CD4-positive, alpha-beta memory T cell (primary cell): ENCODE measurements at places on chromosomes 1 and 21. TPM values are rescaled to one million over a fixed set of nuclear protein-coding genes. Genes with fewer than 3 reads are reported as not detected.

- H3K27me3 ChIP-seq: no peaks in the 10 kb centered on the region
- no peaks in the 10 kb centered on the region for H3K36me3 ChIP-seq
- H3K4me1 ChIP-seq: no peaks in the 10 kb centered on the region
- no peak overlapping the region for H3K27ac ChIP-seq
Observed at GRCh38 chr1:243343970-243344937, 88.4 kb downstream of the SDCCAG8 start.

DNA sequence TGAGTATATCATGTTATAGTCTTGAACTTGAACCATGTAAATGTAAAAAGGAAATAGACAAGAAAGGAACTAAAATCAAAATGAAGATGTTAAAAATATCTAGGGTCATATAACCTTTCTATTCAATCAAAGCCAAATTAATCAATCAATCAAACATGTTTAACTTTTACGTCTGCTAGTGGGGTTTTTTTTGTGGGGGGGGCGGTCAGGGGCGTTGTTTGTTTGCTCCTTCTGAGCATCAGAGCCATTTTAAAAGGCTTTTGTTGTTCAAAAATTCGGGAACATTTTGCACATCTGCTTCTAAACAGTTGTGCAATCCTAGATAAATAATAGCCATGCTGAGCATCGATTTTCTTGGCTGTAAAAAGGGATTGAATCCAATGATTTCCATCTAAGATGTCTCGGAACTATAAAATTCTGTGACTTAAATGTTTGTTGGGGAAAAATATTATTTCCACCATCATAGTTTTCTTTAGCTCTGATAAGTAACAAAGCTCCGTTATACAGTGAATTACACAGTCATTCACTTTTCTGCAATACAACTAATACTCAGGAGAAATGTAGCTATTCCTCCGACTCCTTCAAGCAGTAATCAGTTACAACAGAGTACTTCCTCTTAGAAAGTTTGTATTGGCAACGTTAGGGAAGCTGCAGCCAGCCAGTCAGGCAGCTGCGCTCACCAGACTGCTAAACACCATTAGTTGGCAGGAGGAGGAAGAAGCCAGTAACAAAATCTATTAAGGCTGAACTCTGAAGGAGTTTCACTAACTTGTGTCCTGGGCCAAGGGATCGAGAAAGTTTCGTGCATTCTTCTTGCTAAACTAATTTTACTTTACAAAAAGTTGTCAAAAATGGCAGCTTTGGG lies 2.2 kb downstream of the SPATA6 start:
- no peak overlapping the region for H3K27ac ChIP-seq
- no peaks in the 10 kb centered on the region for H3K27me3 ChIP-seq
- no peak overlapping the region for H3K4me3 ChIP-seq

DNA sequence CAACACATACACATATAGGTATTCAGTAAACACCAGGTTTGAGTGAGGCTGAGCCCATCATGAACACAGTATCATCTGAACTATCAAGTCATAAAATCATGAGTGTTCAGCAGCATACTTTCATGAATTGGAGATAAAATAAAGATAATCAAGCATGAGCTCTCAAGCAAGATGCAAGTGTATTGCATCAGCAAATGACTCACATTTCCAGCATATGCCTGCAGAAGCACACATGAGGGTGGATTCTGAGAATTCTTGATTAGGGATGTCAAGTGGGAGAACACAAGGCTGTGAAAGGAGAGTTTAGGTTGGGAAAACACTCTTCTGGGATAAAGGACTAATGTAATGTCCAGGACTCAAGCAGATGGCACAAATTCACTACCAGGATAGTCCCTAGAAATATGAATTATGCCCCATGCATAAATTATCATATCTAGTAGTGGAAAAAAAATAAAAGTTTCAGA lies 299.2 kb downstream of the SRGAP2C start:
- no peak overlapping the region for H3K4me3 ChIP-seq
- no peaks in the 10 kb centered on the region for H3K27me3 ChIP-seq
- no peaks in the 10 kb centered on the region for H3K36me3 ChIP-seq
- DNase-seq: no peak

DNA sequence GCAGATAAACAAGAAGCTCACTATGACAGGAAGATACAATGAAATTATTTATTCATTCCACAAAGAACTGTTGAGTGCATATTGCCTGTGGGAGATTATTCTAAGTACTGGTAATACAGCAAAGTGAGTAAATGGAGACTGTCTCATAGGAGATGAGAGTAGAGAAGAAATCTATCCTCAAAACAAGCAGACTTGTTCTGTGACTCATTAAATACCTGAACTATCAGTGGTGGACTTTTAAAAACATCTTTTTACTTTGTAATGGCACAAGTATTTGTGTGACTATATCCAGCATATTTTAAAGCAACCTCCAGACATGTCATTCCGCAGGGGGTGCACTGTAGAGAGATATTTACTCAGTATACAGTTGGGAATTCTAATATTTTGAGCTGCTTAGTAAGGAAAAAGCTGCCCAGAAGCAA lies 259.2 kb downstream of the FMN2 start:
- H3K27ac ChIP-seq: no peak overlapping the region
- no peaks in the 10 kb centered on the region for H3K27me3 ChIP-seq
- no peak for DNase-seq
- no peaks in the 10 kb centered on the region for H3K4me1 ChIP-seq
- no peak overlapping the region for H3K4me3 ChIP-seq

DNA sequence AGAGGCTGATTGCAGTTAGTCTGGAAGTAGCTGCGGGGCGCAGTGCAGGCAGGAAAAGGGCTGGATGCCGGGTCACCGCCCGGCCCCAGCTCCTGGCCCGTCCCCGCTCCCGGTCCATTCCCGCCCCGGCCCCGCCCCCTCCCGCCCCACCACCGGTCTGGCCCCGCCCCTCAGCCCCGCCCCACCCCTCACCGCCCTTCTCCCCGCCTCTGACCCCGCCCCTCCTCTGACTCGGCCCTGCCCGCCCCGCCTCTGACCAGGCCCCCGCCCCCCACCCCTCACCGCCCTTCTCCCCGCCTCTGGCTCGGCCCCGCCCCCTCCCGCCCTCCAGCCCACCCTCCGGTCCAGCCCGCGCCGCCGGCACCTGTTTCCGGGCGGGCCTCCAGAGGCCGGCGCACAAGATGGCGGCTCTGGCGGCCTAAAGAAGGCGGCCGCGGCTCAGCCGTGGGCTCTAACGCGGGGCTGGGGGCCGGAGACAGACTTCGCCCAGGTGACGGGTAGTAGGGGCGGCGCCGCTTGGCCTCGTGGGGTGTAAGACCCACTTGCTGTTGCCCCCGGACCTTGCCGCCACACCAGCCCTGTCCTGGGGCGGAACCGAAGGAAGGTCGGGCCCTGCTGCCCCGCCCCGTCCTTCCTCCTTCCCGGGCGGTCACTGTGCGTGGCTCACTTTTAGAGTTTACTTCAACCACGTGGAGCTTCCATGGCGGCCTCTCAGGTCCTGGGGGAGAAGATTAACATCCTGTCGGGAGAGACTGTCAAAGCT lies at the start of gene UBIAD1:
Gene UBIAD1, plus strand, starts transcription at position 367 of the 763 bp plus-strand sequence. Its CDS starts 334 bp downstream, at position 701.
- no peaks in the 10 kb centered on the region for H3K36me3 ChIP-seq
- H3K4me1 ChIP-seq: peaks cover 41% of the 10 kb centered on the region
- H3K27ac ChIP-seq: peak within 1 kb of the TSS; percentile 88
- DNase-seq: peak; percentile 82
- no peaks in the 10 kb centered on the region for H3K27me3 ChIP-seq

- H3K36me3 ChIP-seq: no peaks in the 10 kb centered on the region
- no peak overlapping the region for H3K27ac ChIP-seq
- H3K4me1 ChIP-seq: peaks cover 26% of the 10 kb centered on the region
- DNase-seq: no peak
- no peaks in the 10 kb centered on the region for H3K27me3 ChIP-seq
- H3K4me3 ChIP-seq: no peak overlapping the region
Observed at GRCh38 chr1:64546013-64546412, 76.1 kb downstream of the CACHD1 start.

GRCh38 chr1:66415281-66415680 lies 118.7 kb upstream of the SGIP1 start:
- H3K36me3 ChIP-seq: no peaks in the 10 kb centered on the region
- H3K27me3 ChIP-seq: no peaks in the 10 kb centered on the region
- H3K4me3 ChIP-seq: no peak overlapping the region
- no peak overlapping the region for H3K27ac ChIP-seq

GRCh38 chr1:20126806-20127440 lies 7.6 kb upstream of the PLA2G2D start:
- no peak overlapping the region for H3K27ac ChIP-seq
- no peaks in the 10 kb centered on the region for H3K4me1 ChIP-seq
- no peaks in the 10 kb centered on the region for H3K27me3 ChIP-seq
- no peak overlapping the region for H3K4me3 ChIP-seq
- no peak for DNase-seq

Gene SYCP1
- total RNA-seq: not detected

Gene LRRC38
- total RNA-seq: not detected

Gene TNFRSF1B
- 111 TPM for total RNA-seq

Gene SLC19A2
- total RNA-seq: 4.5 TPM

Gene ERICH3
- not detected for total RNA-seq
